Fibroblast of the aortic adventitia (primary cell): ENCODE measurements at places on chromosomes 1 and 21. TPM values are rescaled to one million over a fixed set of nuclear protein-coding genes. Genes with fewer than 3 reads are reported as not detected.

IKBKE gene
- total RNA-seq = 11.5 and 67.9 TPM in 2 replicates

CFAP126 gene
- total RNA-seq = not detected in 2 replicates

DAB1 gene
- total RNA-seq = 0.45 and 3.2 TPM in 2 replicates

TSPEAR gene
- total RNA-seq = 0.08 TPM in 1 of 2 replicates, not detected in the other

PLEKHN1 gene
- 0.54 TPM in 1 of 2 replicates, not detected in the other for total RNA-seq
